ENCODE measurements at places on chromosomes 7 and 10. TPM values are rescaled to one million over a fixed set of nuclear protein-coding genes. Genes with fewer than 3 reads are reported as not detected.

ATP6V1F gene
- 146 TPM for total RNA-seq

ACTR3C gene
- total RNA-seq = 11.6 TPM

GNGT1 gene
- not detected for total RNA-seq

SLC18A3 gene
- total RNA-seq = not detected

GPR15LG gene
- total RNA-seq = 3.4 TPM

LIPN gene
- total RNA-seq = not detected

ZPBP gene
- not detected for total RNA-seq

CRPPA gene
- 0.96 TPM for total RNA-seq

CDNF gene
- 0.24 TPM for total RNA-seq

CYP3A7 gene
- total RNA-seq = not detected

GTF2IRD1 gene
- 23.7 TPM for total RNA-seq

PLA2G12B gene
- not detected for total RNA-seq

MMRN2 gene
- total RNA-seq = 3.9 TPM

C10orf143 gene
- total RNA-seq = not detected

LRRC17 gene
- total RNA-seq = 0.72 TPM

H2BK1 gene
- not detected for total RNA-seq

EPC1 gene
- 12.8 TPM for total RNA-seq

KAZALD1 gene
- total RNA-seq = 0.64 TPM

CLRN3 gene
- total RNA-seq = not detected

OPN1SW gene
- total RNA-seq = not detected

EPHA1 gene
- 52.5 TPM for total RNA-seq

C10orf88 gene
- 8.0 TPM for total RNA-seq

BICC1 gene
- 1.9 TPM for total RNA-seq

PIK3AP1 gene
- 1.1 TPM for total RNA-seq

CCDC146 gene
- 3.9 TPM for total RNA-seq

TDRD1 gene
- 1.4 TPM for total RNA-seq

JCAD gene
- total RNA-seq = 0.48 TPM

SLC39A12 gene
- not detected for total RNA-seq

DDC gene
- total RNA-seq = not detected

PARD3 gene
- 105 TPM for total RNA-seq

SEC23IP gene
- 15.4 TPM for total RNA-seq

TRPV5 gene
- not detected for total RNA-seq

CC2D2B gene
- total RNA-seq = not detected

PPP1R17 gene
- not detected for total RNA-seq
